ENCODE measurements at places on chromosomes 12 and 14.

GRCh38 chr12:30925607-30926242 is 823 bp upstream of the TSPAN11 start:
- DNase-seq: no peak

DNA sequence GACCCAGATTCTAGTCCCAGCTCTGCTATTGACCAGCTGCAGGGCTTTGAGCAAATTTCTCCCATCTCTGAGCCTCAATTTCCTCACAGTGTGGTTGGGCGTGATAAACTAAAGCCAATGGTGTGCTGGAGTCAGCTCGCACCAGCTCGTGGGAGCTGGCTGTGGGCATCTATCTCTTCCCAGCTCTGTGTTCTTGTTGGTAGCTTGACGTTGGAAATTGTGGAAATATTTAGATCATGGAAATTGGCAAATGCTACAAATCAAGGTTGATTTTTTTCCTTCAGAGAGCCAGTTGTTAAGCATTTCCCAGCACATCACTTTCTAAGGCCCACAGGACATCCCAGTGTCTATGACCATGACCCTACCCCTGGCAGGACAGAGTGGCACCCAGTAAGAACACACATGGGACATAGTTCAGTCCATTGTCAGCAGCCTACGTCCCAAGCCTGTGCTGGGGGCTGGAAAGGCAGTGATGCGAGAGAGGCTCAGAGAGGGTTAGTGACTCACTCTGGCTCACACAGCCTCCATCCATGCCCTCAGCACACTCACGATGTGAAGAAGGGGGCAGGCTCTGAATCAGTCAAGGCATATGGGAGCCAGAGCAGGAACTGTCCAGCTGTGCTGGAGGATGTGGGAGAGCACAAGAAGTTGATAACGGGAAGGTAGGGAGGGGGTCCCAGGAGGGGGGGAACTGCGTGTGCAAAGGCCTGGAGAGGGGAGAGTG is 77.6 kb downstream of the LGMN start:
- DNase-seq: no peak

- no peak for DNase-seq
These were observed 580.6 kb upstream of the TBX3 start for GRCh38 chr12:115264605-115265004.

DNA sequence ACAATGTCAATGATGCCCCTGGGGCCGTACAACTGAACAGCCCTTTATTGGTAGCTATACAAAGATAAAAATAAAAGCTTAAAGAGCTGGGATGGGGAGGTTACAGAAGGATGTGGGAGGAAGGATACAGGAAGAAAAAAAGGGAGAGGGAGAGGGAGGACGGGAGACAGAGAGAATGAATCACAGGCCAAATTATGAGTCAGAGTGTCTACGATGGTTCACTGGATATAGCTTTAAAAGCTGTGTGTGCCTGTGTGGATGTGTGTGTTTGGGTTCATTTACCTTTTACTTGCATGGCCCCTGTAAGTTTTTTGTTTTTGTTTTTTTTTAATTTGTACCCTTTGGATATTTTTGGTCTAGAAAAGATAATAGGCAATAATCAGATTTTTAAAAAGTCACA is 111.9 kb downstream of the CCDC60 start:
- no peak for DNase-seq

GRCh38 chr14:83419420-83419819 is 1885.8 kb upstream of the SEL1L start:
- DNase-seq: no peak

DNA sequence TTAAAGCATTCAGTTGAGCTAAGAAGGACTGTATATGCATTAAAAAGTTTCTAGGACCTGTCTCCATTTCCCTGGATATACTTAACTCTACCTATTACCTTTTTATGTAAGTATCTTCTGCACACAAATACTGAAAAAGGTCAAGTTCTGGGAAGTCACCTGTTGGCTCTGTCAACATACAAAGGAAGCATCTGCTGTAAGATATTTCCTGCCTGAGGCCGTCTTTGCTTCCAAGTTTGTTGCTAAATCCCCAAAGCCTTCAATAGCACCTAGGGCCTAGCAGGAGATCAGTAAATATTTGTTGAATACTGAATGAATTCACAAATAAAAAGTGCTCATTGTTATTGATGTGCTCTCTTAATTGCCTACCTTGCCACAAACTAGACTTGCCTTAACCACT is 188.4 kb downstream of the DUSP6 start:
- no peak for DNase-seq

DNA sequence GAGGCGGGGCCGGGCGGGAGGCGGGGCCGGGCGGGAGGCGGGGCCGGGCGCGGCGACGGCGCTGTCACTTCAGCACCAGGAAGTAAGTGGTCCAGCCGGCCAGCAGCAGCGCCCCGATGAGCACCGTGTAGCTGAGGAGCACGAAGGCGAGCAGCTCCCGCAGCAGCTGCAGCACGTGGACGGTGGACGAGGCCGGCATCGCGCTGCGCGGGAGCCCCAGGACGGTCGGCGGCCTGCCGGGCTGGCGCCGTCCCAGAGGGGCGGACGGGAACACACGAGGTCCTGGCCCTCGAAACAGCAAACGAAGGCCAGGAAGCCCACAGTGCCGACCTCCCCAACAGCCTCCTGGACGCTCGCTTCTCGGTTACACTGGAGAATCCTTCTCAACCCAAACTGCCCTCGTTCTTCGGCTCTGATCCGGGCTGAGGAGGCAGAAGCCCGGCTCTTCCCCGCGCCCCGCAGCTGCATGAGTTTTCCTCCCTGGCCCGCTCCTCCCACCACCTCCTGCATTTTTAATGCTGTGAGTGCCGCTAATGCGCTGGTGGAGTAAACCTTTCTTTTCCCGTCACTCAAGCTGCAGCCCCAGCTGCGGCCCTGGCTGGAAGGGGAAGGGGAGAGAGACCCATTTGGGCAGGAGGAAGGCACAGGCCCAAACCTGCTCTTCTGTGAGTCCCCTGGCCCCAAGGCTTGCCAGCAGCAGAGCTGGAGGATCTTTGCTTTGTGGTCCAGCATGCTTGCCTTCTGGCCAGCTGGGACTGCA is 694 bp upstream of the DIABLO start:
- DNase-seq: no peak
